ENCODE measurements at places on chromosomes 3 and 15.

DNA sequence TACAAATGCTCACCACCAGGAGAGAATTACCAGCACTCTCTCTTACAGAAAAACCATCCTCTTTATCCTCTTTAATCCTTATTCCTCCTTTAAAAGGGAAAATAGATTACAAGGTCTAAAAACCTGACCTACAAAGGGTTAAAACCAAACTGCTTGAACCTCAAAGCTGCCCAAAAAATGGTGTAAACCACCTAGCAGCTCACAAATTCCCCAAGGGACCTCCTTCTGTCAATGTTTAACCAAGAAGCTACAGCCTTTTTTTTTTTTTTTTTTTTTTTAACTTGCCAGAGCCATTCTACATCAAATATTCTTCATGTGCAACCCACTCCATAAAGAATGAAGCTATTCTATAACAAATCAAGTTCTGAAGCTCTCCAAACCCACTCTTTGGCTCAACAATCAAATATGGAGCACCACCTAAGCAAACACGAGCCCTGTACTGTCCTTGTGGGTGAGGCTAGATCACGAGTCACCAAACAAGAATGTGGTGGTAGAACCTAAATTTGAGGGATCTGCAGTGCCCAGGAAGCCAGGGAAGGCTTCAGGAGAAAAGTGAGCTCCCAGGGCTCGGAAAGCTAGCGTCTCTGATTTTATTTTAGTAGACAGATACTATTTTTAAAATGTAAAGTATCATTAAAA, 20.1 kb downstream of the OSBPL10 start:
- peak; percentile 24 for DNase-seq

- no peak for DNase-seq
These were observed 232.6 kb upstream of the TPM1 start for GRCh38 chr15:62809968-62810260.

GRCh38 chr3:149167898-149168297, 38.5 kb downstream of the HPS3 start:
- DNase-seq = no peak

GRCh38 chr3:43319376-43319775, 33.0 kb downstream of the SNRK start:
- no peak for DNase-seq

DNA sequence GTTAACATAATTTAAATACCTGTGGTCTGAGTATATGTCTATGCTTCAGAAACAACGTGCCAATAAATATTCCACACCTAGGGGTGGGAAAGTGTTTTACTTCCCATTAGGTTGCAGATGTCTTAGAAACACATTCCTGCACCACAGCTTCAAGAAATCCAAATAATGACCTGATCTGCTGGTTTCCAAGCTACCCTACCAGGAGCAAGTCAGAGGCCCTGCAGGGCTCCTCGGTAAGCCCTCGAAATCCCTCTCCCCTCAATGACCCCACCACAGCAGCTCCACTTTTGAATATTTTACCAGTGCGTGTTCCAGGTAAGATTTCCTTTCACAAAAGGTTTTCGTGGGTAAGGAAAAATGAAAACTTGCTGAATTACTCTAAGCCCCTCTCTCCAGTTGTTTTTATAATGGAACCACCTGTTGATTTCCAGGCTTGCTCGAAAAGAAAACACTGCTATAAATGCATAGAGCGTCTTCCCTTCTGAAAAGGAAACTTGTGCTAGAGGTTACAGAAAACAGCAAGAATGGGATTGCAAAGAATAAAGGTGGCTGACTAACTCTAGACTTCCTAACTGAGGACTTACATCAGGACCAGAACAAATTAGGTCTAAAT, 12.6 kb downstream of the IL12A start:
- no peak for DNase-seq

DNA sequence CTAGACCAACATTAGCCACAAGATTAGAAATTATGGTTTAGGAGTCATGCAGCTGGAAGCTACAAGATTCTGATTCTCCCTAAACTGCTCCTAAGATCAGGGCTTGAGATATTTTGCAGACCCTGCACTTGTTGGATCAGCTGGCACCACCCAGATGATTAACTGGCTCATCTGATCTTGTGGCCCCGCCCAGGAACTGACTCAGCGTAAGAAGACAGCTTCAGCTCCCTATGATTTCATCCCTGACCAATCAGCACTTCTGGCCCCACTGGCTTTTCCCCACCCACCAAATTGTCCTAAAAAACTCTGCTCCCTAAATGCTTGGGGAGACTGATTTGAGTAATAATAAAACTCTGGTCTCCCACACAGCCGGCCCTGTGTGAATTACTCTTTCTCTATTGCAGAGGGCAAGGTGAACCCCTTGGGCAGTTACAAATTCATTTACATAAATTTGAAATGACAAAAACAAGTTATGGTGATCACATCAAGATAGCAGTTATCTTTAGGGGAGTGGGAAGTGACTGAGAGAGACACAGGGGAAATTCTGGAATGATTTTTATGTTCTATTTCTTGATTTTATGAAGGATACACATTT, 76.5 kb downstream of the CD200R1L start:
- DNase-seq = no peak

DNA sequence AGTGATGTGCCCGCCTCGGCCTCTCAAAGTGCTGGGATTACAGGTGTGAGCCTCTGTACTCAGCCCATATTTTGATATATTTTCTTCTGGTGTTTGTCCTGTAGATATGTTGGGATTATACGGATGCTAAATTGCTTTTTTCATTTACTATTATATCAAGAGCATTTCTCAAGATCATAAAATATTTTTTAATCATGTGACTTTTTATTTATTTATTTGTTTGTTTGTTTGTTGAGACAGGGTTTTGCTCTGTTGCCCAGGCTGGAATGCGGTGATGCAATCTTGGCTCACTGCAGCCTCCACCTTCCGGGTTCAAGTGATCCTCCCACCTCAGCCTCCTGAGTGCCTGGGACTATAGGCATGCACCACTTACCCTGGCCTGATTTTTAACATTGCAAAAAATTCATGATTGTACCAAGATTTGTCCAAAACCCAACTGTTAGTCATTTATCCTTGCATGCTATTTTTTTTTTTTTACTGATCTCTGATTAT, 2.7 kb upstream of the PXK start:
- DNase-seq = no peak

DNA sequence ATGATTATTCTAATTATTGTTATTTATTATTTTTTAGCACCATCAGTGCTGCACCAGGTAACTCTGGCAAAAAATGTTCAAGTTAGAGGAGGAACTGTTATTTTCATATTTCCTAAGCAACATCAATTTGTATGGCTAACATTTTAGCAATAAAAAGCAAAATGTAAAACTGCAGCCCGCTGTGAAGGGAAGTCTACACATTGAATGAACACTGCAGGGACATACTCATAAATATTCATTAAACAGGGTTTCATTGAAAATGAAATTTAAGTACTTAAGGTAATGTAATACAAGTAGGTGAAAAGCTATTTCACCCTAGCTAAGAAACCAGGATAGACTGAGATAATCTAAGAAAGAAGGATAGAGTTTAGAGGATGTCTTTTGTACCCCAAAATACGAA, 532.7 kb downstream of the NLGN1 start:
- DNase-seq = no peak

DNA sequence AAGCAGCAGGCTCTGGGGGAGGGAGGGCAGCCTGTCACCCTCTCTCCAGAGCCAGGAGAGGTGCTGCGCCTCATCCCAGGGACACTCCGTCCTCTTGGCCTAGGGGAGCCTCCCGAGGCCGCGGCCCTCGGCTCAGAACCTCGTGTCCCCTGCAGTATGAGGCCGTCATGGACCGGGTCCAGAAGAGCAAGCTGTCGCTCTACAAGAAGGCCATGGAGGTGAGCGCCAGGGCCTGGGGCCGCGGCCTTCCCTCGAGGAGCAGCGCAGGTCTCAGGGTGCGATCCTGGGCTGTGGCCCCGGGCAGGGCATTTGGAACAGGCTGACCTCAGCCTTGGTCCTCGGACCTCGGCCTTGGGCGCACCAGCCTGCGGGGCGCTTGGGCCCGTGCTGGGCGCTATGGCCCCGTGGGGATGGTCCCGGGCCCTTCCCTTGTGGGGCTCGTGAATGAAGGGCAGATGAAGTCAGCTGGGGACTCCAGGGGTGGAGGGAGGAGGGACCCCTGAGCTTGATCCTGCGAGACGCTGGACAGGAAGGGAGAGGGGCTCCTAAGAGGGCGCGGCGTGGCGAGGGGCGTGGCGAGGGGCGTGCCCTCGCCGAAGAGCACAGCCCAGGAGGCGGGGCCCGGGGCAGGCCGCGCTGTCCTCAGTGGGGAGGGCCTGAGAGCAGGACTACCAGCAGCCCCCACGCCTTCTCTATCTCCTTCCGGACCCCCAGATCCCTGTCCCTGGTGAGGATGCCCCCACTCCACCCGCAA, 32.9 kb downstream of the PSTPIP1 start:
- DNase-seq = no peak

DNA sequence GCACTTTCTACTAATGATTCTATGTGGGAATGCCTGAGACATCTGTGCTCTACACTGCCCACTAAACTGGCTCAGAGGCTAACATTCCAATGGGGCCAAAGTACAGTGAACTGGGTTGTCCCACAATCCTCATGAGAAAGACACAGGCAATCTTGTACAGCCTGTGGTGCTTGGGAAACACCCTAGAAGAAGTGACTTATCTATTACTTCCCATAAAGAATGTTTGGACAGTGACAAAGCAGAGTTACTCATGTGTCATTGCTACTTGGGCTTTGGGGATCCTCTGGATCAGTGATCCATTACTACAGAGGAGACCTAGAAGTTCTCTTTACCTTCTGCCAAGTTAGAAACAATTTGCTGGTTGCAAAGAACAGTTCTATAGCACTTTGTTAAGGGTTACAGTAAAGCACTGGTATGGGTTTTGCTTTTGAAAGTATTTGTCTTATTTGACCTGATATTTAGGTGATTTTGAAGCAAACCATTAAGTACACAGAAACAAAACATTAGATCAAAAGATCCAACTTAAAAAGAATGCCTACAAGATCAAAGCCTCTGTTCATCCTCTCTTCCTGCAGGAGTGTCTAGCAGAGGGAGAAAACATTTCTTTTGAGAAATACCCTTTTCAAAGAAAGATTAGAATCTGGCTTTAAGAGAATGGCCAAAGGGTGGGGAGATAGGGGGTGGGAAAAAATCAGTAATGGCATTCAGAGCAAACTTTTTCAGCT, 75.8 kb downstream of the CTNNB1 start:
- DNase-seq = peak; percentile 30

- DNase-seq = no peak
These were observed 13.8 kb downstream of the EXOSC7 start for GRCh38 chr3:44989636-44990373.

GRCh38 chr3:54832876-54833275, 95.0 kb downstream of the LRTM1 start:
- DNase-seq = no peak

DNA sequence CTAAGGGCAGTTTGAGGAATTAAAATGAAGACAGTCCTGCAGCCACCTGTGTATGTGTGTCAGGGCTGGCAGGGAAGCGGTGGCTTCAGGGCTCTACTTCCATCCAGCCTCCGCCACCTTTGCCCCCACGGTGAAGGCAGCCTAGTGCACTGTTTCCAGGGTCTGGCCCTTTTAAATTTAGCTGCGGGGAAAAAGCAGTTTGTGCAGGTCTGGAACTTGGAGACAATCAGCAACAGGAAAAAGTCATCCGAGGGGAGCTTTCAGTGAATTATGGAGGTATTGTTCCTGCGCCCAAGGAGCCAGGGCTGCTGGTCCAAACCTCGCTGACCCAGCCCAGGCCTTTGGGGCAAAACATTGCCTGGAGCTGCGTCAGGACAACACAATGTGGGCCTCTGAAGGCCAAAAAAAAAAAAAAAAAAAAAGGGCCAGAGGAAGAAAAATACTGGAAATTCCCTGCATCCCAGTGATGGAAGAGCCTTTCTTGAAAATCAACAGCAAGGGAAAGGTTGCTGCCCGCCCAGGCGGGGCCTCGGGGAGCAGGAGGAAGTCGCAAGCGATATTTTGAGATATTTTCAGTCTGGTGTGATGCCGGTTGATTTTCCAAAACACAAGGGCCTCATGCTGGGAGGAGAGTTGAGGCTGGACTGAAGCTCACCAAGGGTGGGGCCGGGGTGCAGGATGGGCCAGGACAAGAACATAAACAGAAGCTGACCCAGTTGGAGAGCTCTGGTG, 25.5 kb upstream of the FGD5 start:
- DNase-seq = no peak

- DNase-seq = no peak
These were observed 16.1 kb downstream of the CD276 start for GRCh38 chr15:73700041-73700842.

DNA sequence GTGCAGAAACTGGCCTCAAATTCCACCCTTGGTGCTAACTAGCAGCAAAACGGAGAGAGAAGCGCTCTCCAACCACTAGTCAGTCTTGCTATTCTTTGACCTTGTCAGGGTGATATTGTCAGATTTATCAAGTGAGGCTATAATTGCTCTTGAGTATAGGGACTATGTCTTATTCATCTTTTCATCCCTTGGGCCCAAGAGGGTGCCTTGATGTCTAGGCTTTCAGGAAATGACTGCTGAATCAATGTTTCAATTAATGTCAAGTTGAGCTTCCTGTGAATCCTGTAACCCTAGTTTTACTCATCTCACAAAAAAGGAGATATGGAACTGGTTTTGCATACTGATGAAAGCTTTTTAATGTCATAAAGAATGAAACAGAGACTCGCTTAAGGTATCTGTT, 701.3 kb downstream of the EDEM1 start:
- no peak for DNase-seq

GRCh38 chr3:12323237-12323636, 34.4 kb downstream of the PPARG start:
- no peak for DNase-seq

DNA sequence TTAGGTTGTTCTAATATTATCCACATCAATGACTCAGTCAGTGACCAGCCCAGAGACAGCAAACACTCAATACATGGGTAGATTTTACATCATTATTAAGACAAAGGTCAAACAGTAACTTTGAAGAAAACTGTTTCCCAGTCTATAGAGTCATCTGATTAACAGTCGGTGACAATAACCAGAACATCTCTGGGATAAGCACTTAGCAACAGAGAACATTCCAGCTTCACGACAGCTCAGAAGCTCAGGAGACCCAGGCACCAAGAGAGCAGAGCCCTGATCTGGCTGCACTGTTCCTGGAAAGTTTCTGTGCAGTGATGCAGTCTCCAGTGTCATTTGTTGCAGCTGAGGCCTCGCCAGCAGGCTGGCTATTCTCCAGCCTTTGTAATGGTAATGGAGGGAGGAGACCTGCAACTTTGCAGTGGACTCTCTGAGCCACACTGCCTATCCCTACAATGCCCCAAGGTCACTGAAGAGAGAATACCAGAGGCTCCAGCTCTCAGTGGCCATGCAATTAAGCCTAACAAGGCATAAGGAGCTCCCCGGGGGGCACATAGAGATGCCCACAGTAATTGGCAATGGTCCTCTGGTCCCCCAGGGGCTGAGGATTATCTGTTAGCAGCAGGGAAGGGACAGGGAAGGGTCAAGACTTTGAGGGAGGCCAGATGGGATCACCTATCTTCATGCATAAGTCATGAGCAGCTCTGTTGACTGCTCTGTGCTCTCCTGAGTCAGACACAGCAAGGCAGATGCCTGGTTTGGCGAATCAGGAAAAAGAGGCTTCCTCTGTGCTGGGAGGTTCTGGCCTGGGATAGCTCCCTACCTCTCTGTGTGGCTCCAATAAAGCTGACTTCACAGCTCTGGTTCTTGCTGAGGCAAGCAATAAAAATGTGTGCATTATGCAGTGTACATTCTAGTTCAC, 163.6 kb downstream of the CTNNB1 start:
- no peak for DNase-seq

Measured in COLO829 (cell line).